ENCODE measurements at places on chromosomes 16 and 17.

GRCh38 chr17:18160128-18160856 is 23.3 kb upstream of the ALKBH5 start:
- no peak for DNase-seq

- no peak for DNase-seq
Observed at GRCh38 chr17:62994931-62995330, 28.9 kb downstream of the TANC2 start.

DNA sequence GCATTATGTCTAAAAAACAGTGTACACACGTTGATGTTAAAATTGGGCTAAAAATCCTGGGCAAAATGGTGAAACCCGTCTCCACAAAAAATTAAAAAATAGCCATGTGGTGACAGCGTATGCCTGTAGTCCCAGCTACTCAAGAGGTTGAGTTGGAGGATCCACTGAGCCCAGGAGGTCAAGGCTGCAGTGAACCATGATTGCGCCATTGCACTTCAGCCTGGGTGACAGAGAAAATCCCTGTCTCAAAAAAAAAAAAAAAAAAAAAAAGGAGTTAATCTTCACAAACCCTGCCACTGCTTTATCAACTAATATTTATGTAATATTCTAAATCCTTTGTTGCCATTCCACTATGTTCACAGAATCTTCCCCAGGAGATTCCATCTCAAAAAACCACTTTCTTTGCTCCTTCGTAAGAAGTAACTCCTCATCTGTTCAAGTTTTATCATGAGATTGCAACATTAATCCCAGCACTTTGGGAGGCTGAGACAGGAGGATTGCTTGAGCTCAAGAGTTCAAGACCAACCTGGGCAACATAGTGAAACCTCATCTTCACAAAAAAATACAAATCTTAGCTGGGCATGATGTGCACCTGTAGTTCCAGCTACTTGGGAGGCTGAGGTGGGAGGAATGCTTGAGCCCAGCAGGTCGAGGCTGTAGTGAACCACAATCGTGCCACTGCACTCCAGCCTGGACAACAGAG is 1.9 kb upstream of the C16orf87 start:
- DNase-seq, result no peak

- no peak for DNase-seq
Observed at GRCh38 chr16:79816081-79816497, 215.6 kb upstream of the MAF start.

GRCh38 chr16:75942936-75943335 is 216.6 kb upstream of the CPHXL start:
- no peak for DNase-seq

GRCh38 chr16:78957317-78958100 is 643.0 kb downstream of the MAF start:
- no peak for DNase-seq

DNA sequence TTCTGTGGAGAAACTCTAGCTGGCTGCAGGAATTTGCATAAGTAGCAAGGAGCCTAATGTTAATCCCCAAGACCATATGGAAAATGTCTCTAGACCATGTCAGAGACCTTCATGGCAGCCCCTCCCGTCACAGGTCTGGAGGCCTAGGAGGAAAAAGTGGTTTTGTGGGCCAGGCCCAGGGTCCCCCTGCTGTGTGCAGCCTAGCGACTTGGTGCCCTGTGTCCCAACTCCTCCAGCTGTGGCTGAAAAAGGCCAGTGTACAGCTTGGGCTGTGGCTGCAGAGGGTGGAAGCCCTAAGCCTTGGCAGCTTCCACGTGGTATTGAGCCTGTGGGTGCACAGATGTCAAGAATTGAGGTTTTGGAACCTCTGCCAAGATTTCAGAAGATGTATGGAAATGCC is 306.9 kb upstream of the CA10 start:
- DNase-seq, result peak; percentile 4

GRCh38 chr16:88588754-88589153 is 18.6 kb downstream of the ZC3H18 start:
- DNase-seq, result no peak

DNA sequence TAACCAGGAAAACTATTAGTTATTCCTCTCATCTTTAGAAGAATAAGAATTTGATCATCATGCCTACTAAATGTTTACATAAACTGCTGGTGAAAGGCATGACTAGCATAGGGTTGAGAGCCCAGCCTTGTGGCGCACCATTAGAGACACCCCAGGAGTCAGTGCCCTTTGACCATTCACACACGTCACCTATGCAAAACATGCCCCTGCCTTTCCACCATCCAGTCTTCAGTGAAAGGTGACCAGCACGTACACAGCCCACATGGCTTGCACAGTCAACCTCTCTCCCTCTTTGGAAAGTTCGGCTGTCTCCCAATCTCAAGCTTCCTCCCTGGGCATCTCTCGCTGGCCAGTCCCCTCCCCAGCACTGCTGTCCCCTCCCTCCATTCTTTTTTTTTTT is 150.3 kb downstream of the ENGASE start:
- no peak for DNase-seq

DNA sequence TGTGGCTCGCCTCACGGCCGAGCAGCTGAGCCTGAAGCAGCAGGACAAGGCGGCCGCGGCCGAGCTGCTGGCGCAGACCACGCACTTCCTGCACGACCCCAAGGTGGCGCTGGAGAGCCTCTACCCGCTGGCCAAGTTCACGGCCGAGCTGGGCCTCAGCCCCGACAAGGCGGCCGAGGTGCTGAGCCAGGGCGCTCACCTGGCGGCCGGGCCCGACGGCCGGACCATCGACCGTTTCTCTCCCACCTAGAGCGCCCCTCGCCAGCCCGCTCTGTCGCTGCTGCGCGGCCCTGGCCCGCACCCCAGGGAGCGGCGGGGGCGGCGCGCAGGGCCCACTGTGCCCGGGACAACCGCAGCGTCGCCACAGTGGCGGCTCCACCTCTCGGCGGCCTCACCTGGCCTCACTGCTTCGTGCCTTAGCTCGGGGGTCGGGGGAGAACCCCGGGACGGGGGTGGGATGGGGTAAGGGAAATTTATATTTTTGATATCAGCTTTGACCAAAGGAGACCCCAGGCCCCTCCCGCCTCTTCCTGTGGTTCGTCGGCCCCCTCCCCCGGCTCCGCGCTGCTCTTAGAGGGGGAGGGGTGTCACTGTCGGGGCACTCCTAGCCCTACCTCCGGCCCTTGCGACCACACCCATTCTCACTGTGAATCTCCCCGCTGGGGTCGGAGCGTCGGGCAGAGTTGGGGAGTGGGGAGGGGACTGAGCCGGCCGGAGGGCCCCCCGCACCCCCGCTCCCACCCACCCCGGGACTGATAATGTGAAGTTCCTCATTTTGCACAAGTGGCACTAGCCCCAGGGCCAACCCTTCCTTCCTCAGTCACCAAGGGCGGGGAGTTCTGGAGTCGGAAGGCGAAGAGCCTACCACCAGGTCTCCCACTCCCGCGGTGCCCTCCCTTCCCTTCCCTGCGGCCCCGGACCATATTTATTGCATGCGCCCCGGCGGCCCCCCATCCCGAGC is 4.0 kb downstream of the HIC1 start:
- DNase-seq, result no peak

GRCh38 chr17:72122010-72122764 is 1.4 kb downstream of the SOX9 start:
- peak; percentile 30 for DNase-seq

GRCh38 chr17:80878876-80879722 is 112.5 kb upstream of the CHMP6 start:
- no peak for DNase-seq

DNA sequence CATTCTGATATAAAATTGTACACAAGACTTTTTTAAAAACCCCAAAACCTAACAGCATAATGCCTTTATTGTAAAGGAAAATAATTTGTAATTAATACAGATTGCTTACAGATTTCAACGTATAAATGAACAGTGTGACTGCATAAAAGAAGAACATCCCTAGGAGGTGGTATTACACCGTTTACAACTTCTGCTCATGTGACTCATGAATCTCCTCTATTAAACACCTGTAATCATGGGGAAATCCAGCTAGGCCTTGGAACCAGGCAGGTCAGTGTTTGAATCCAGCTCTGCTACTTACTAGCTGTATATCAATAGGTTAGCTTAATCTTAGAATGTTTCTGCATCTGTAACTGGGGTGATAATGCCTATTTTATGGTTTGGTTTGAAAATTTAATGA is 15.2 kb downstream of the RABEP1 start:
- no peak for DNase-seq

GRCh38 chr17:10790491-10791401 is 13.2 kb downstream of the TMEM238L start:
- peak; percentile 55 for DNase-seq

GRCh38 chr17:73068322-73069153 is 23.9 kb downstream of the SLC39A11 start:
- DNase-seq, result peak; percentile 83

All from MG63 (cell line).